RWPE2 (cell line): ENCODE measurements at places on chromosomes 4 and X.

GRCh38 chr4:135359128-135359527 lies 1157.5 kb upstream of the PABPC4L start:
- no peak overlapping the region for H3K27ac ChIP-seq
- no peaks in the 10 kb centered on the region for H3K27me3 ChIP-seq
- no peaks in the 10 kb centered on the region for H3K36me3 ChIP-seq
- H3K4me3 ChIP-seq, result no peak overlapping the region

DNA sequence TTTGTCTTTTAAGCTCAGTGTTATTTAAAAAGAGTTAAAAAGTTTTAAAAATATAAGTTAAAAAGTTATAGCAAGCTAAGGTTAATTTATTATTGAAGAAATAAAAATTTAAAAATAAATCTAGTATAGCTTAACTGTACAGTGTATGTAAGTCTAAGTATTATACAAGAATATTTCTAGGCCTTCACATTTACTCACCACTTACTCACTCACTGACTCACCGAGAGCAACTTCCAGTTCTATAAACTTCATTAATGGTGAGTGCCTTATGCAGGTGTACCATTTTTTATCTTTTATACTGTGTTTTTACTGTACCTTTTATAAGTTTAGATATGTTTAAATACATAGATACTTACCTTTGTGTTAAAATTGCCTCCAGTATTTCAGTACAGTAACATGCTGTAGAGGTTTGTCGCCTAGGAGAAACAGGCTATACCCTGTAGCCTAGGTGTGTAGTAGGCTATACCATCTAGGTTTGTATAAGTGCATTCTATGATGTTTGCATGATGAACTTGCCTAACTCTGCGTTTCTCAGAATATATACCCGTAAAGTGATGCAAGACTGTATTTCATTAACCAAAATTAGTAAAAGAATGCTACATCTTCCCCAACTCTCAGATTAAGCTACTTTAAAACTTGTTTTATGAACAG lies 202.9 kb downstream of the CFAP299 start:
- peak overlapping the region; percentile 13 for H3K27ac ChIP-seq
- no peak overlapping the region for H3K4me3 ChIP-seq
- H3K36me3 ChIP-seq, result no peaks in the 10 kb centered on the region
- no peak for DNase-seq

GRCh38 chr4:168541266-168541953 lies 44.6 kb downstream of the PALLD start:
- peaks cover 41% of the 10 kb centered on the region for H3K4me1 ChIP-seq
- peak overlapping the region; percentile 50 for H3K27ac ChIP-seq
- no peak overlapping the region for H3K4me3 ChIP-seq
- peak; percentile 72 for DNase-seq
- no peaks in the 10 kb centered on the region for H3K27me3 ChIP-seq
- no peaks in the 10 kb centered on the region for H3K36me3 ChIP-seq

DNA sequence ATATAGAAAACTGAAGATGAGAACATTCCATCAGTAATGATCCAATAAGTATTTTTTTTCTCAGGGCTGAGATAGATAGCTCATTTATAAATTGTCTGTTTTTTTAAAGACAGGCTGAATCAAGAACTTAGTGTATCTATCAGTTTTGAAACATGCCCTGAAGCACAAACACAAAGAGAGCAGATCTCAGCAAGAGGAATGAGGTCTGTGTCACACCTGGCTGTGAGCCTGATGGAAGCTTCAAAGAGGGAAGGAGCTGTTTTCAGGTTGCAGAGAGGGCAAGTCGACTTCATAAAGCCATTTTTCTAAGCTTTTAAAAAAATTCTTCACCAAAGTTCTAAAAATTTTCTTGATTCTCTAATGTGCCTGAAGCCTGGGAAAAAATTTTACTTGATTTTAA lies 434.9 kb downstream of the PDGFC start:
- peak overlapping the region; percentile 58 for H3K27ac ChIP-seq
- H3K36me3 ChIP-seq, result no peaks in the 10 kb centered on the region
- no peak overlapping the region for H3K4me3 ChIP-seq
- H3K4me1 ChIP-seq, result peaks cover 20% of the 10 kb centered on the region
- no peaks in the 10 kb centered on the region for H3K27me3 ChIP-seq

DNA sequence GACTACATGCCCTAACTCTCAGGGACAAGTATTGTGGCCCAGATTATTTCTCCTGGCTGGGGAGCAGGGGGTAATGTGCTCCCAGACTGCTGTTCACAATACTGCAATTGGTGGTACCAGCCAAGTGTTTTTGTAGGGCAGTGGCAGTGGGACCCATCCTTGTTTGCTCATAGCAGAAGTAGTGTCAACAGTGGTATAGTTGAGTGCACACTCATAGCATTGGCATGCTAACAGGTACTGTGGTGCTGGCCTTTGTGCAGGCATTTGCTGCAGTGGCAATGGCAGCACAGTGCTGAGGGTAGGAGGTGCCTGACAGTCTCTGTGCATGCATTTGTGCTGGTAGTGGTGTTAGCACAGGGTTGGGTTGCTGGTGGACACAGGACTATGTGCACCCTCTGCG lies 995.0 kb downstream of the SH3BGRL start:
- no peaks in the 10 kb centered on the region for H3K27me3 ChIP-seq
- no peak for DNase-seq
- H3K4me3 ChIP-seq, result no peak overlapping the region
- no peaks in the 10 kb centered on the region for H3K4me1 ChIP-seq

GRCh38 chrX:96764864-96765263 lies 80.2 kb downstream of the DIAPH2 start:
- no peaks in the 10 kb centered on the region for H3K4me1 ChIP-seq
- H3K27me3 ChIP-seq, result no peaks in the 10 kb centered on the region
- no peak for DNase-seq
- H3K27ac ChIP-seq, result no peak overlapping the region

- H3K27me3 ChIP-seq, result no peaks in the 10 kb centered on the region
- H3K4me1 ChIP-seq, result no peaks in the 10 kb centered on the region
Observed at GRCh38 chr4:85919200-85919887, 440.5 kb downstream of the MAPK10 start.

- no peaks in the 10 kb centered on the region; the same call in 1 of the 2 replicates for H3K36me3 ChIP-seq
- H3K4me3 ChIP-seq, result no peak overlapping the region
- H3K27ac ChIP-seq, result no peak overlapping the region
Observed at GRCh38 chr4:53613428-53613827, 22.1 kb upstream of the LNX1 start.

- no peaks in the 10 kb centered on the region for H3K27me3 ChIP-seq
- H3K4me3 ChIP-seq, result no peak overlapping the region
- H3K36me3 ChIP-seq, result no peaks in the 10 kb centered on the region
- DNase-seq, result no peak
- no peaks in the 10 kb centered on the region for H3K4me1 ChIP-seq
- H3K27ac ChIP-seq, result no peak overlapping the region
Observed at GRCh38 chrX:136192839-136193414, 45.6 kb downstream of the FHL1 start.

DNA sequence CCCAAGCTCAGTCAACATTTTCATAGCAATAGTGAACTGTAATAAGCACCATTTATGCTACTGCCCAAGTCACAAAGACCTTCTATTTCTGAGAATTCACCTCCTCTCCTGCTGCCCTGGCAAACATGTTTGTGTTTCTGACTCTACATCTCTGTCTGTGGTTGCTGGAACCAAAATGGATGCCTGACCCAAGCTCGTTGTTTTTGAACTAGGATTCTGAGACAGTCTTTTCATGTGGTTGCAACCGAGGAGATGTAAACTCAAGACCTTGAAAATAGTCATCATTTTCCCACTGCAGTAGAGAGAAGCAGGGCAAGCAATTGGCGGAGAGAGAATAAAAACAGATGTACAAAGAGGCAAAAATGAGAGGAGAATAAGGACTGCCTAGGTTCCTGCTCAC lies 160.2 kb downstream of the RAB28 start:
- H3K36me3 ChIP-seq, result no peaks in the 10 kb centered on the region
- no peaks in the 10 kb centered on the region for H3K4me1 ChIP-seq
- H3K27me3 ChIP-seq, result no peaks in the 10 kb centered on the region
- H3K27ac ChIP-seq, result no peak overlapping the region
- no peak overlapping the region for H3K4me3 ChIP-seq

GRCh38 chrX:132820675-132821074 lies 137.8 kb downstream of the HS6ST2 start:
- no peaks in the 10 kb centered on the region for H3K27me3 ChIP-seq
- no peaks in the 10 kb centered on the region for H3K4me1 ChIP-seq
- H3K36me3 ChIP-seq, result no peaks in the 10 kb centered on the region
- no peak for DNase-seq
- no peak overlapping the region for H3K4me3 ChIP-seq

GRCh38 chr4:42104521-42104920 lies 47.9 kb downstream of the BEND4 start:
- no peak overlapping the region for H3K27ac ChIP-seq
- peaks cover 3% of the 10 kb centered on the region for H3K27me3 ChIP-seq
- no peak for DNase-seq
- no peak overlapping the region for H3K4me3 ChIP-seq
- H3K36me3 ChIP-seq, result no peaks in the 10 kb centered on the region
- H3K4me1 ChIP-seq, result no peaks in the 10 kb centered on the region

- no peak overlapping the region for H3K27ac ChIP-seq
- H3K36me3 ChIP-seq, result no peaks in the 10 kb centered on the region
- H3K4me1 ChIP-seq, result no peaks in the 10 kb centered on the region
- no peak for DNase-seq
Observed at GRCh38 chr4:25098964-25099891, 61.0 kb downstream of the SEPSECS start.

- H3K4me1 ChIP-seq, result peaks cover 5% of the 10 kb centered on the region
- no peak overlapping the region for H3K27ac ChIP-seq
- no peak for DNase-seq
- H3K4me3 ChIP-seq, result no peak overlapping the region
Observed at GRCh38 chr4:138898282-138898681, 117.3 kb upstream of the NOCT start.

DNA sequence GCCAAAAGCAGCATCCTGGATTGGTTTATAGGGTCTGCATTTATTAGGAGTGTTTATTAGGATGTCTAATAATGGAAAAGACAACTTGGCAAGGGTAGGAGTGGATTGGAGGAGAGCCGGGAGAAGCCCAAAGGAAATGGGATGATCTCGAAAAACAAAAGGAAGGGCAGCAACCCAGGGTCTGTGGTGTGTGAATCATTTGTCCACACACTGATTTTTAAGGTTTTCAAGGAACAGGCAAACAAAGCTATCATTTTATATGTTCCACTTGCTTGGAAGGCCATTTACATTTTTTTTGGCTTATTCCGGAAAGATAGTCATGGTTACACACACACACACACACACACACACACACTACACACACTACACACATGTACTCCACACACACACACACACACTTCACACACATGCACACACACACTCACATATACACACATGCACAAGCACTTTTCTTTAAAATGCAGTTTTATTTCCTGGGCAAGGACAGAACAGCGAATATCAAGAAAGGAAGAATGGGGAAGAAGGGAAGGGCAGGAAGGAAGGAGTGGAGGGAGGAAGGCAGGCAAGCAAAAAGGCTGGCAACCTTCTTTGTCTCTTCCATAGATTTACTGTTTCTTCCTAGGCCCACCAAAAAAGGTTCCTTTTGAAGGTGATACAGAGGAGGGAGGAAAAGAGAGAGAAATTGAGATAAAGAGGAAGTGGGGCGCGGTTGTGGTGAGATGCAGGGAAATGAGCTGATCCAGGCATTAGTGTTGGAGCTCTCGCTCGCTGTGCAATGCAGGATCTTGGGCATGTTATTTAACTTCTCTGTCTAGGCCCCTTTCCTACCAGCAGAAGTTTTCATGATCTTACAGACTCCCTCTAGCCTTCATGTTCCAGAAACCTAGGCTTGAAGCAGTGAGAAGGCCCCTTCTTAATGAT lies 88.6 kb upstream of the MAML3 start:
- H3K4me3 ChIP-seq, result no peak overlapping the region
- no peak overlapping the region for H3K27ac ChIP-seq
- no peaks in the 10 kb centered on the region for H3K27me3 ChIP-seq
- H3K4me1 ChIP-seq, result no peaks in the 10 kb centered on the region

DNA sequence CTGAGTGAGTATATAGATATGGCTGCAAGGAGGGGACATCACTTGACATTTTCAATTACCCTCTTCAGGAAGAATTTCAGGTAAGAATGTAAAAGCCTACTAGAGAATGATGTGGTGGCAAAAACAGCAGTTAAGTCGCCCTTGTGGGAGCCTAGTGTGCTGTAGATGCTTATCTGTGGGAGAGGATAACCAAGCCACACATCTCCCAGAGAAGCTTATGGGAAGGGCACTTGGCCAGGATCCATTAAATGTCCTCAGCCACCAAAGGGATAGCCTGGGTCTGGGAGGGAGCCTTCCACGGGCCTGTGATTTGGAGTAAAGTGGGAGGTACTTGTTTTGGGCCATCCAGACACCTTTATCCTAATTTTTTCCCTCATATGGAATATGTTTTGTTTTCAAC lies 41.3 kb upstream of the BCLAF3 start:
- no peak overlapping the region for H3K27ac ChIP-seq
- DNase-seq, result no peak
- no peaks in the 10 kb centered on the region for H3K4me1 ChIP-seq
- H3K27me3 ChIP-seq, result no peaks in the 10 kb centered on the region

DNA sequence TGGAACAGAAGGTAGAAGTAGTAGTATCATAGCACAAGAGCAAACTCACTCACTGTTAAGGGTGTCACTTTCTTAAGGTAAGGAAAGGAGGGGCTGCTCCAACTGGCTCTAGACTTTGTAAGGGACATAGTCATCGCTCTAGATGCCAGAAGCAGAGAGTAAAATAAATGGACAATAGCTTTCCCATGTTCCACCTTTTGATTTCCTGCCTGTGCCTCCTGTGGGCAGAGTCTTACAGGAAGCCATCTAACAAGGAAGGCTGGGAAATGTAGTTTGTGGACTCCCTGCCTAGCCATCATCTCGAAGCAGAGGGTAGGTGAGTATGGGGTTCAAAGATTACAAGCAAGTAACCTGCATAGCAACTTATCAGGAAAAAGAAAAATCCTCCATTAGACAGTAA lies 1.7 kb upstream of the METTL14 start:
- H3K36me3 ChIP-seq, result peaks cover 16% of the 10 kb centered on the region
- no peak overlapping the region for H3K27ac ChIP-seq
- peaks cover 17% of the 10 kb centered on the region for H3K4me1 ChIP-seq
- DNase-seq, result no peak
- no peaks in the 10 kb centered on the region for H3K27me3 ChIP-seq

- H3K4me1 ChIP-seq, result no peaks in the 10 kb centered on the region
- no peaks in the 10 kb centered on the region for H3K27me3 ChIP-seq
- peak overlapping the region; percentile 68 for H3K4me3 ChIP-seq
- H3K36me3 ChIP-seq, result no peaks in the 10 kb centered on the region
- no peak overlapping the region for H3K27ac ChIP-seq
Observed at GRCh38 chrX:154429711-154430110, 1.2 kb downstream of the ATP6AP1 start.

DNA sequence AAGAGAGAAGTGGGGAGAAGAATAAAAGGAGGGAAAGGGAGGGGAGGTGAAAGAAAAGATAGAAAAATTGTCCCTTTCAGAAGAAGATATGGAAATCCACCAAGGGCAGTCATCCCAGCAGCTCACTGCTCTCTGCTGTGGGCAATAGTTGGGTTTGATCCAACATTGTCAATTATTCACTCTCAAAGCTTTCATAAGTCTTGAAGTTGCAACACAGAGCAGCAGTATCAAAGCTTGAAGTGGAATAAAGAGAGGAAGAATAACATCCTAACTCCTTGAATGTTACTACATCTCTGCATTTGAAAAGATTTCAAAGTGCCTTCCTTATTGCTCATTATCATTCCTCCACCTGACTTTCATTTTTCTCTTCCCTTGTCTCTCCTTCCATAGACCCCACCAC lies 62.3 kb upstream of the HHIP start:
- peak overlapping the region; percentile 100 for H3K27ac ChIP-seq
- H3K36me3 ChIP-seq, result no peaks in the 10 kb centered on the region
- no peaks in the 10 kb centered on the region for H3K27me3 ChIP-seq
- H3K4me1 ChIP-seq, result peaks cover 58% of the 10 kb centered on the region
- no peak for DNase-seq
